LoVo (cell line): ENCODE measurements at places on chromosomes 16 and 17.
A peak's percentile ranks its signal among the peaks of the same experiment; 100 is the strongest.

DNA sequence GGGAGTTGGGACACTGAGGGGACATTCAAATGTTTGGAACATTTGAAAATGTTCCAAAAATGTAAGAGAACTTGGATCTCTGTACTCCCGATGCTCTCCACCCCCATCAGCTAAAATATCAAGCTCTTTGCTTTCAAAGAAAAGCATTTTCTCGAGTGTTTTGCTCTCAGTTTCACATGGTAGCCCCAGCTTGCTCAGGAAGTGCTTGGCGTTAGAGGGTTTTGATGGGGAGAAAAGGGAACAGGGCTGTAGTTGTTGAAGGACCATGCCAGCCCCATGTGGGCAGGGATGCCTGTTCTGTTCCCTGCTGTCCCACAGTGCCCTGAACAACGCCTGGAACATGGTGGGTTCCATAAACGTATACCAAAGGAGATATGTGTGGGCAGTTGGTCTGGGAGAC is 37.0 kb downstream of the RAI1 start:
- no peak for DNase-seq

DNA sequence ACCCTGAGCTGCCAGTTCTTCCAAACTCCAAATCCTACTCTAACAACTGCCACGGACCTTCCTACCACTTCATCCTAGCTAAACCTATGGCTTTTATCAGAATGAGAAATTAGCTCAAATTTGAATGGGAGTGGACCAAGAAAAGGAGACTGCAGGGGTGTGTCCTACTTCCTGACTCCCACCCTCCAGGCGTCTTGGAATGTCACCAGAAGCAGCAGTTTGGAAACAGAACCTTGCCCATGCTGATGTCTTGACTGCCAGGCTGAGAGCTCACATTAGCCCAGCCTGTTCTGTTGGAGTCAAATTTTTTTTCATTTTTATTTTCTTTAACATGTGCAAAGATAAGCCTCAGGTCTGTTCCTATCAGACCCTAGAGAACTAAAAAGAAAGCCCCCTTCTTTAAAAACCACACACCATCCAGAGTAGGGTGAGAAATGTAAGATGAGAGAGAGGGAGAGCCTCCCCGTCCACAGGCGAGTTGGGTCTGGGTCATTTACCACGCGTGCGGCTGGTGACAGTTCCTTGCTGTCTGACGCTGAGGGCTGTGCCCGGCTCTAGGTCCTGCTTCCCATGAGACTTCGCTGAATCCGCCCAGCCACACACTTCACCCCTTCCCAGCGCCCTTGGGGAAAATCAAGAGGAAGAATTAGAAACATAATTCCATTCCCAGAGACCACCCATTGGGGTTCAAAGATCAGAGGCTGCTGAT is 54.3 kb downstream of the WNT3 start:
- no peak for DNase-seq

GRCh38 chr17:45371414-45372324 is 54.8 kb upstream of the MAP3K14 start:
- DNase-seq: peak; percentile 94

DNA sequence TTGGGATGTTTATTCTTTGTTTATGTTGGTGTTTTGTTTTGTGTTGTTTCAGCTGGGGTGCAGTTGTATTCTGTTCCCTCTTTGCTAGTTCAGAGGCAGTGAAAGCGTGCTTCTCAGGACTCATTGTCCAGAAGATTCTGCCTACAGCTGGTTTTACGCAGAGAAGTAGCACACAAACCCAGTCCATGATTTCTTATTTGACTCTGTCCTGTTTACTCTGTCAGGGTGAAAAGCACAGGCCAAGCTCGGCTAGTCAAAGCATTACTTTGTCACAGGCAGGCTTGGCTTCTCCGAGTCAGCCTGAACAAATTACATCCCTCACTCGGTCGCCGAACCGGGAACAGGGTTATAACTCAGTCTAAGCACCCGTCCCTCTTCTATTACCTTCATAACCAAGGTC is 435.0 kb downstream of the MAF start:
- DNase-seq: no peak

GRCh38 chr17:58947824-58948223 is 158.9 kb downstream of the TRIM37 start:
- no peak for DNase-seq

- no peak for DNase-seq
These were observed 97.6 kb upstream of the DNAH17 start for GRCh38 chr17:78674595-78675315.

- DNase-seq: peak; percentile 95
These were observed 79.3 kb downstream of the VMP1 start for GRCh38 chr17:59786536-59787319.

GRCh38 chr17:59752446-59752845 is 45.0 kb downstream of the VMP1 start:
- no peak for DNase-seq

DNA sequence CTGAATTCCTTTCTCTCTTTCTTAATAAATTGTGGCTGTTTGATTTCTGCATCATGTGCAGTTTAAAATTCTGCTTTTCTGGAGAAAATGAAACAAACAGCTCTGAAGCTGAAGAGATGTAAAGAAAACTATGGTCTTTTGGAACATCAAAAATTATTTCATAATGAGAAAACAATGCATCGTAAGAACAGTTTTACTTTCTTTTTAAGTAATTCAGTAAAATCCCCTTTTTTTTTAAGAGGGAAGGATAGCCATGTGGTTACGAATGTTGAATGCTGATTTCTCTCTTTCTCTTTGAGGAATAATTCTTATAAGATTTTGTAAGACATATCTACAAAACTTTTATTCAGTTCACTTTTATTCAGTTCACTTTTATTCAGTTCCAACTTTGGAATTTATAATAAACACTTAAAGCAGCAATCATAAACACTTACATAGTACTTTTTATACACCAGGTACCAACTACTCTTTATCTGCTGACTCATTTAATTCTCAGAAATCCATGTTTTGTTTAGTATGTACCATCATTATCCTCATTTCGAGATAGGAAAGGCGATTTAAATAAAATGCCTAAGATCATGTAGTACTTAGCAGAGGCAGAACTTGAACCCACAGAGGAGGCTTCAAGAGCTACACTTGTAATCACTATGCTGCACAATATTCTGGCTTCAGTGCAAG is 26.6 kb downstream of the CNTNAP4 start:
- no peak for DNase-seq

- no peak for DNase-seq
These were observed 23.3 kb downstream of the CEP295NL start for GRCh38 chr17:78879635-78880186.
